ENCODE measurements at places on chromosomes 16 and 17. TPM values are rescaled to one million over a fixed set of nuclear protein-coding genes. Genes with fewer than 3 reads are reported as not detected.

HS3ST6 gene
- polyA plus RNA-seq = not detected

ASPHD1 gene
- polyA plus RNA-seq = 6.9 TPM

SRSF1 gene
- 222 TPM for polyA plus RNA-seq

OTOA gene
- 0.04 TPM for polyA plus RNA-seq

SLX1A gene
- polyA plus RNA-seq = 7.5 TPM

FAM234A gene
- 75.5 TPM for polyA plus RNA-seq

MARCHF10 gene
- polyA plus RNA-seq = 0.43 TPM

TLCD3A gene
- 37.7 TPM for polyA plus RNA-seq

KRTAP16-1 gene
- not detected for polyA plus RNA-seq

GP2 gene
- polyA plus RNA-seq = not detected

KCNH6 gene
- 0.04 TPM for polyA plus RNA-seq

KIFC3 gene
- 35.3 TPM for polyA plus RNA-seq

RGS11 gene
- 2.2 TPM for polyA plus RNA-seq

HBQ1 gene
- polyA plus RNA-seq = not detected

HNF1B gene
- not detected for polyA plus RNA-seq

HBA2 gene
- polyA plus RNA-seq = 0.17 TPM

RMI2 gene
- polyA plus RNA-seq = 1.7 TPM

IL21R gene
- polyA plus RNA-seq = 0.58 TPM

PIGW gene
- 3.0 TPM for polyA plus RNA-seq

KRT38 gene
- polyA plus RNA-seq = 0.98 TPM

TNFRSF13B gene
- polyA plus RNA-seq = not detected

ARHGDIG gene
- 0.22 TPM for polyA plus RNA-seq

KRT33B gene
- polyA plus RNA-seq = 1.2 TPM

GPR179 gene
- polyA plus RNA-seq = not detected

NUPR1 gene
- polyA plus RNA-seq = 88.9 TPM

TPSD1 gene
- polyA plus RNA-seq = not detected

DPEP3 gene
- not detected for polyA plus RNA-seq

C17orf67 gene
- polyA plus RNA-seq = 0.50 TPM

Data from BJ (cell line).